ENCODE measurements at places on chromosomes 5 and 9.

DNA sequence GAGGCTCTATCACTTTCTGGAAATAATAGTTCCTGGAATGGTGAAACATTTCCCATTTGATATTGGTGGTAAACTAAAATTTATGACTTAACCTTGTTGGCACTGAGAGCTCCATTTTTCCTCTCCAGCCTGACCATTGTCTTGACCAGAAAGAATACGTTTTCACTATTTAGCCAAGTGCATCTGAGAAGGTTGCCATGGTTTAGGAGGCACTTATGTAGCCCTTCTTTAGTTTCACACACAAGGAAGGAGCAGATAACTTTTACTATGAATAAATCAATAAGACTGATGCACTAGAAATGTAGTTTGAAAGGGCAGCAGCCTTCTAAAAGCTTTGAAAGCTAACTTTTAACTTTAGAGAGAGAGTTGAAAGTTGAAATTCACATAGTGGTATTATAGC lies 1045.5 kb upstream of the CDH6 start:
- DNase-seq: no peak

- DNase-seq: no peak
Measured at GRCh38 chr9:97373331-97373730, 38.6 kb upstream of the TDRD7 start.

DNA sequence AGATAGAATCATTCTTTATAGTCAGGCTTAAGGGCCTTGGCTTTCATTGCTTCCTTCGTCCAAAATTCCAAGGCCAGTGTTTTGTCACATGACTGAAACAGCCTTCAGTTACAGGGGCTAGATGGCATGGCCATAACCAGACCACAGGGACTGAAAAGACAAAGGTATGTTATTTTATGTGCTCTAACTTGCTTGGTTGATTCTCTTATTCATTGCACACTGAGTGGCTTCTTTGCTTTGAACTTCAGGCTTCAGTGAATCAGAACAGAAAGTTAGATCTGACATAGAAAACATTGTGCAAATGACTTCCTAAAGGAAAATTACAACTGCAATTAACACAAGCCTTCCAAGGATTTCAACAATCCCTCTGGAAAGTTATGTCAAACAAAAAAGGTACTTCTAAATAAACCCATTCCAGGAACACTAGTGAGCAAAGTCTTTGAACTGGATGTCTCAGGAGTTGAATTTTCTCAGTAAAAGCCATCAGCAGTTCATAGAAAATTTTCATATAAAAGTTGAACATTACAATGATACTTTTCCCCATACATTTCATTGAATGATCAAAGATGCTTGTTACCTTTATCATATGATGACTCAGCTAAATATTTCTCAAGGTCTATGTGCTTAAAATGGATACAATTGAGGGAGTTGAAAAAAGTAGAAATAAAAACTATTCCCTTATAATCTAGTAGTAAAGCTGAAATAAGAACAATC lies 355.3 kb downstream of the TMEM232 start:
- DNase-seq: no peak

DNA sequence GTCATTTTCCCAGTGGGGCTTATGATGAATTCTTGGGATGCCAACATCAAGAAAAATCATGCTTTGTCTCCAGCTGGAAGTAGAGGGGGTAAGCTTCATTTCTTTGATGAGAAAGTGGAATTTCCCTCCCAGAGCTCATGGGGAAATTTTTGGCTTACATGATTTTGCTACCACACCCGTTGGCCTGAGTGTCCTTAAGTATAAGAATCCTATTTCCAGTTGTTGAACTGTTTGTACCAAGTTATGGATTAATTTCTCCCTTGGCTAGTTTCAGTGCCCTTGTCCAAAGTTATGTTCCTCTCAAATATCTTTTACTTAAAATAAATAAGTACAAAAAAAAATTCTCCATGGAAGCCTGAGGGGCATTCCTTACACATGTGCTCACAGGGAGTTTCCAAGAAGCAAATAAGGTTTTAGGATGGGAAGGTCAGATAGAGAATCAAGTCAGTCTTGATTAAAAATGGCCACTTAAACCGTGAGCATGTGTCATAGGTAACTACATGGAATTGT lies 82.3 kb downstream of the PTCD2 start:
- DNase-seq: no peak

DNA sequence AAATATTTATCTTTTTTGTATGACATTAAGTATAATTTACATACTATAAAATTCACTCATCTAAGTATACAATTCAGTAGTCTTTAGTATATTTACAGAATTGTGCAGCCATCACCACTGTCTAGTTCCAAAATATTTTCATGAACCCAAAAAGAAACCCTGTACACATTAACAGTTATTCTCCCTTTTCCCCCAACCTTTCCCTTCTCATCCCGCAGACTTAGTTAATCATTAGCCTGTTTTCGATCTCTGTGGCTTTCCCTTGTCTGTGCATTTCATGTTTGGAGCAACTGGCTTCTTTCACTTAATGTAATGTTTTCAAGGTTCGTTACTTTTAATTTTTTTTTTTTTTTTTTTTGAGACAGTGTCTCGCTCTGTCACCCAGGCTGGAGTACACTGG lies 37.5 kb downstream of the MTREX start:
- DNase-seq: no peak

All from dorsolateral prefrontal cortex (tissue), 122 donors.